ENCODE measurements at places on chromosomes 12 and 14.

DNA sequence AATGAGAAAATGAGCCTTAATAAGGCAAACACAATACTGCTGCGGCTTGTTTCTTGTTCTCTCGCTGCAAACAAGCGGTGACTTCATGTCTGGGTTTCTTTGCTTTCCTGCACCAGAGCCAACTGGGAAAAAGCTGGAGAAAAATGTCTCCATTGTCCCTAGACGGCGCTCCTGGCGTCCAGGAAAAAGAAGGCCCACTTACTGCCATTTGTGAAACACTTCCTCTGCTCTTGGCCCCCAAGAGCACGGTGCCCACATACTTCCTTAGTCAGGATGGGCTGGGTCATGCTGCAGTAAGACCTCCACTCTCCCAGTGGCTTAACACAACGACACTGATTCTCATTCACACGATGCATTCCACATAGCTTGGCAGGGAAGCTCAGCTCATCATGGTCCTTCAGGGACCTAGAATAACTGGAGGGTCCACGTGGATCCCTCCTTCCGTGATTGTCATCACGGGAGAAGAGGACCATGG is 86.0 kb upstream of the BCL11B start:
- DNase-seq = no peak

GRCh38 chr14:93676416-93676958 is 111.8 kb downstream of the PRIMA1 start:
- no peak for DNase-seq

DNA sequence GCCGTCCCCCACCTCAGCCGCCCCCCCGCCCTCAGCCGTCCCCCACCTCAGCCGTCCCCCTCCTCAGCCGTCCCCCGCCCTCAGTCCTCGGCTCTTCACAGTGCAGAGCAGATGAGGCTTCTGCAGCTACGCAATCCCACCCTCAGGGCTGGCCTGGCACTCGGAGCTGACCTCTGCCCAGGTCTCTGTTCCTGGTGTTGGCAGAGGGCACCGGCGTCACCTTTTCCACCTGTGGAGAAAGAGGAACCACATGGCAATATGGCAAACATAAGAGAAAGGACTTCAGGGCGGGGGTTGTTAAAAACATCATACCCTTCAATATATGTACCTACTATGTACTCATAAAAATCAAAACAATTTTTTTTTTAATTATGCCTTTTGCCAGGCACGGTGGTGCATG is 45.8 kb downstream of the MLXIP start:
- DNase-seq = no peak

DNA sequence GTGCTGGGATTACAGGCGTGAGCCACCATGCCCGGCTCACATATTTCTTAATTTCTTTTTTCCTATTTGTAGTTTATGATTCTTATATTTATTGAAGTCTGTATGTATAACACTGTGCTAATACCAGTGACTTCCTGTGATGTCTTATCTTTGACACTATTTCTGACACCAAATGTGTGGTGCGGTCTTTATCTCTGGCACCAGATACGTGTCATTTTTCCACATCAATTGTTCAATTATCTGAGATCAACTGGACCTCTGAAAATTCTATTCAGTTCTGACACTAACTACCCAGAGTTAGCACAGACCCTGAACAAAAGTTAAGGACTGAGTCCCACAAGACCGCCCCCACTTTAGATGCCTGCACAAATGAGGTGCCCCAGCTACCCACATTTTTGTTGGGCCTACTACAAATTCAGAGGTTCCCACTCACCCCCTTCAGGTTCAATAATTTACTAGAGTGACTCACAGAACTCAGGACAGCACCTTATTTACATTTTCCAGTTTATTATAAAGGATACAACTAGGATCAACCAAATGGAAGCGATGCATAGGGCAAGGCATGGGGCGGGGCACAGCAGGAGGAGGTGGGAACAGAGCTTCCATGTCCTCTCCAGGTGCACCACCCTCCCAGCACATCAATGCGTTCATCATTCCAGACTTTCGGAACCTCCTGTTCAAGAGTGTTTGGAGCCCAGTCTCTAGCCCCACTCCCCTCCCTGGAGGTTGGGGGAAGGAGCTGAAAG is 11.6 kb upstream of the SRSF9 start:
- no peak for DNase-seq

DNA sequence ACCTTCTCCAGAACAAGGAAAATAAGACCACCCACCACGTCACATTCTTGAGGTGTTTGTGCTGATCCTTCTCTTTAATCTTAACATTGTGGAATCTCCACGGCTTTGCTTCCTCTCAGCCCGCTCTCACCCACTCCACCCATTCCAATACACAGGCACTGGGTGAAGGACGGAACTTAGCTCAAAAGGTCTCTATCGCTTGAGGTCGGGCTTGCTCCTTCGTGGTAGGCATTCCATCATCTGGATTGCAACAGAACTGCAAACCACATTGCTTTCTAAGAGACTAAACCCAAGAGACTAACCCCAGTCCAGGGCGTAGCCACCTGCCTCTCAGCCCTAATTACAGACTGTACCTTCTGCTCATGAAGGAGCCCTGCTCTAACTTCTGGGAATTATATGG is 24.0 kb upstream of the MDM2 start:
- DNase-seq = no peak

GRCh38 chr12:76026643-76027063 is 4.9 kb downstream of the PHLDA1 start:
- DNase-seq = no peak

GRCh38 chr14:55097881-55098560 is 31.0 kb upstream of the LGALS3 start:
- no peak for DNase-seq

- DNase-seq = no peak
Measured at GRCh38 chr12:122790393-122791075, 16.2 kb downstream of the CCDC62 start.

DNA sequence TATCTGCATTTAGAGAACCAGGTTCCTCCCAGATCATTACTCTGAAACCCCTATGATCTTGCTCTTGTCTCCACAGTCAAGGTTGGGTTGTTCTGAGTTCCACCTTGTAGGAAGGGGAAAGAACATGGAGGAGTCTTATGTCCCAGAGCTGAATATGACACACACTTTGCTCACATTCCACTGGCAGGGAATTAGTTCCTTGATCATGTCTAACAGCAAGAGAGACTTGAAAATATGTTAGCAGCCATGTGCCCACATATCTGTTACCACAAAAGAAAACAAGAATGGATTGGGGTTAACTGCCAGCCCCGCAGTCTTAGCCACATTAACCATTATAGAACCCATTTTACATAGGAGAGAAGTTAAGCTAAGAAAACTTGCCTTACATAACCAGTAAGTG is 71.1 kb upstream of the MDM1 start:
- DNase-seq = no peak

GRCh38 chr12:50637870-50638481 is 125.9 kb upstream of the ATF1 start:
- DNase-seq = no peak

DNA sequence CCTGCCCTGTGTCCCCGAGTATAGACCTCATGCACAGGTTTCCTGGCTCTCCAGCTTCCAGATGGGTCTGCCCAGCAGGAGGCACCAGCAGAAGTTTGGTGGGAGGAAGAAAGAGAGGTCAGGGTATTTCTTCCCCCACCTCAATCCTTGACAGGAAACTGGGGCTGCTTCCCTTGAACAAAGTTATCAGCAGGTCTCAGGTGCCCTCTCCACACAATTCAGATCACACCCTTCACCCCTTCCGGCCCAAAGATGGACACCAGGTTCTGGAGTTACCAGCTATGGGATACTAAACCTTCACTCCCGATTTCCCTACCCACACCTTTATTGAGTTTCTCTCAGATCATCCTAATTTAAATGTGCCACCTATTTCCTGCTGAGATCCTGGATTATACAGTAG is 1.2 kb downstream of the SART3 start:
- DNase-seq = no peak

- DNase-seq = no peak
Measured at GRCh38 chr14:105897725-105898113, 371.3 kb downstream of the TMEM121 start.

GRCh38 chr12:58443273-58443980 is 476.9 kb downstream of the LRIG3 start:
- no peak for DNase-seq

- no peak for DNase-seq
Measured at GRCh38 chr12:77104792-77105191, 39.4 kb upstream of the E2F7 start.

DNA sequence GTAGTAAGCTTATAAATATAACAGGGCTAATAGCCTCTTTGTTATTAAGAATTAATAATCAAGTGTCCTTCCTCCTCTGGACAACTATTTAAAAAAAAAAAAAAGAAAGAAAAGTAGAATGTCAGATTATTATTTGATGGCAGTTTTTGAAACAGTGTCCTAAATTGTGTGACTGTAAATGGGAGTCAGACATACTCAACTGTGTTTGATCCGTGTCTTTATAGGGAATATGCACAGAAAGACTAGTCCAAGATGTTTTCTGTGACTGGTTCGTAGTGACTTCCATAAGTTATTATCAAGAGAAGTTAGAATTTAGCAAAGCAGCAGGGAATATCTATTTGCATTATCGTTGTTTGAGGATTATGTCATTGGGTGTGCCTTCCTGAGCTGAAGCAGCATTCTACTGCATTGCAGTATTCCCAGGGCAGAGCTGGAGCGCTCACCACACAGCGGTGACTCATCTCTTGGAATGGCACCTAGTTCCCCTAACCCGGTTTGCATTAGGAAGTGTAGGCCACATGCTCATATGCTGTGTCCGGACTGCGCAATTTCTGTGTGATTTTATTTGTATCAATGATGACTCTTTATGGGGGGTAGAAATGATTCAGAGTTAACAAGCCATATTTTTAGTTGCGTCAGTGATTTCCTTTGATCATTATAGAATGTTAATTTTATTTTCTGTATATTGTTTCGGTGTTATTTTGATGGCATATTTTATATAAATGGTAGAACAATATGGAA is 7.9 kb downstream of the DYNC1H1 start:
- no peak for DNase-seq

GRCh38 chr14:27546111-27546510 is 948.3 kb upstream of the NOVA1 start:
- DNase-seq = no peak

- no peak for DNase-seq
Measured at GRCh38 chr14:76591266-76591665, 170.0 kb upstream of the VASH1 start.

DNA sequence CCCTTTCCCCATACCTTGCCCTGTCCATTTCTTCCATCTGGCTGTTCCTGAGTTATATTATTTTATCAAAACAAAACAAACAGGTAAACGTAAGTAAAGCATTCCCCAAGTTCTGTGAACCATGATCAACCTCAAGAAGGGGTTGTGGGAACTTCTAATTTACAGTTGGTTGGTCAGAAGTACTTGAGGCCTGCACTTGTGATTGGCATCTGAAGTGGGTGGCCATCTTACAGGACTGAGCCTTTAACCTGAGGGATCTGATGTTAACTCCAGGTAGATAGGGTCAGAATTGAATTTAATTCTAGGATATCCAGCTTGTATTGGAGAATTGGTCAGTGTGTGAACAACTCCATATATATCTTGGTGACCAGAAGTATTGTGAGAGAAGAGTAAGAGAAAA is 77.0 kb downstream of the DIO2 start:
- no peak for DNase-seq

- no peak for DNase-seq
Measured at GRCh38 chr12:46960681-46961080, 118.7 kb upstream of the PCED1B start.

- no peak for DNase-seq
Measured at GRCh38 chr12:100484183-100484886, 10.7 kb downstream of the NR1H4 start.

- DNase-seq = no peak
Measured at GRCh38 chr14:51680031-51680430, 28.3 kb downstream of the FRMD6 start.

GRCh38 chr12:6234214-6234613 is 34.0 kb downstream of the CD9 start:
- no peak for DNase-seq

GRCh38 chr12:32332446-32332845 is 66.9 kb upstream of the FGD4 start:
- DNase-seq = no peak
